ENCODE measurements at places on chromosomes 2 and 18. TPM values are rescaled to one million over a fixed set of nuclear protein-coding genes. Genes with fewer than 3 reads are reported as not detected.

- peak overlapping the region; percentile 95 for H3K4me3 ChIP-seq
- peaks cover 58% of the 10 kb centered on the region for H3K36me3 ChIP-seq
- peak; percentile 82 for DNase-seq
- H3K27me3 ChIP-seq: peaks cover 1% of the 10 kb centered on the region
These were observed 891 bp downstream of the KDM3A start for GRCh38 chr2:86441882-86442641.

DNA sequence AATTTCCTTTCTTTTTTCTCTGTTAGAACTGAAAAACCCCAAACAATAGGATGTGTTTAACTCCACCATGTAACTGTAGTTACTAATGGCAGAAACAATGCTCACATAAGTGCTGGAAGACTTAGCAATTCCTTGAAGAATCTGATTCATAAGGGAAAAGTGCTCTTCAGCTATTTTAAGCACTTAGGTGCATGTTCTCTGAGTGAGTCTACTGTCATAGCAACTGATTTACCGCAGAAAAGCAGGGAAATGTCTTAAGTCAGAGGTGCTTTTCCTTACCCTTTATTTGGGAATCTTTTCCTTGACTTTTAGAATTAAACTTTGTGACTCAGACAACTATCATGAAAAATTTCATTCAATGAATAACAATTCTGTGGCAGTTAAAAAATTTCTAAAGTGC, 65.4 kb upstream of the NABP1 start:
- H3K4me1 ChIP-seq: peaks cover 11% of the 10 kb centered on the region
- peaks cover 3% of the 10 kb centered on the region for H3K27me3 ChIP-seq
- H3K4me3 ChIP-seq: no peak overlapping the region
- H3K27ac ChIP-seq: no peak overlapping the region

The ZC3H8 gene
- 18.0 TPM for total RNA-seq

- peaks cover 10% of the 10 kb centered on the region for H3K4me1 ChIP-seq
- peaks cover 50% of the 10 kb centered on the region for H3K36me3 ChIP-seq
- DNase-seq: peak; percentile 70
- no peak overlapping the region for H3K4me3 ChIP-seq
- no peak overlapping the region for H3K27ac ChIP-seq
- no peaks in the 10 kb centered on the region for H3K27me3 ChIP-seq
These were observed 98.7 kb downstream of the ACVR1 start for GRCh38 chr2:157777427-157777826.

DNA sequence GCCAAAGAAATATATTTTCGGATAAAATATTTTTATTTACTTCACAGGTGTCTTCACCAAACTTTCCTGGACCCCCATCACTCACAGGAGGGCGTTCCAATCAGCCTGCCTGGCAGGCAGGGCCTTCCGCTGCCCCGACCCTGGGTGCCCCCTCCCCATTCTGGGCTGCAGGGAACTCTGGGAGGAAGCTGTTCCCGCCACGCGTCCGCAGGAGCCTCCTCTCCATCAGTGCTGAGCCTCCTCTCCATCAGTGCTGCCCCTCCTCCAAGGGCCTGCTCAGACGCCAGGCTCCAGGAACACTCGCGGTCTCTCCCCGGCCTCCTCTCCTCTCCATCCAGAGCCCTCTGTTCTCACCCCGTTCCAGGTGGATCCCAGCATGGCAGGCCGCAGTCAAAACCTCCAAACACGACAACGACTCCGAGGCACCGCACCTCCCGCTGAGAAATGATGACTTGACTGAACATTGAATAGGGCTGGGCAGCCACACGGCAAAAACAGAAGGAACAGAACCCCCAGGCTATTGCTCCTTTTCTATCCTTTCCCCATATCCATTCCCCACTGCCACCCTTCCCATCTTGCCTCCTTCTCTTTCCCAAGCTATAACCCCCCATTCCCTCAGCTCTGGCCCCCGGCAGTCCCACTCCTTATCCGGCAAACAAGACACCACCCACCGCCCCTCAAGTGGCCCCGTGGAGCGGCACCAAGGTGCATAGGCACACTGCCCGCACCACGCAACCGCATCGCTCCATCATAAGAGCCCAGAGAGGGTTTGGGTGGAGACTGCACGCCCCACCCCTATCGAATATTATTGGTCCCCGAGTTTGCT, 268.6 kb upstream of the RAB6C start:
- no peak overlapping the region for H3K27ac ChIP-seq
- H3K27me3 ChIP-seq: no peaks in the 10 kb centered on the region
- H3K4me3 ChIP-seq: no peak overlapping the region
- DNase-seq: no peak

All from activated CD4-positive, alpha-beta T cell treated with anti-CD3 and anti-CD28 coated beads, Interleukin-2, amount 10 ng/mL, durations not matched to agents 7 days and 5 days (primary cell).